ENCODE measurements at places on chromosomes 6 and 20.

- peak; percentile 48 for DNase-seq
Observed at GRCh38 chr6:158648682-158649131, 1.1 kb upstream of the SYTL3 start.

- DNase-seq = no peak
Observed at GRCh38 chr6:156850353-156850752, 73.2 kb downstream of the ARID1B start.

DNA sequence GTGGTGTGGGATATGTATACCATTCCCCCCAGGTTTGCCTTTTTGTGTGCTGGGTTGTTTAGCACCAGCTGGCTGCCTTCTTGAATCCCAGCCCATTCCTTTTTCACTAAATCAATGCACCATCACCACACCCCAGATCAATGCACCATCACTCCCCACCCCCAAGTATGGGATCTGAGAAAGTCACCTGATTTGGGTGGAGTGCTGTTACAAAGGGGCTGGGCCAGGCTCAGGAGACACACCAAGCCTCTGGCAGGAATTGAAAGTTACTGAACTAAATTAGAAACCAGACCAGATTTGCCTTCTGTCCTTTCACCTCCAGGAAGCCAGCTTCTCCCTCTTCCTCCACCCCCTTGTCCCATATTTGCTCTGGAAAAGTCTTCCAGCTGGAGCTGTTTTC lies 19.6 kb upstream of the PKHD1 start:
- DNase-seq = no peak

- no peak for DNase-seq
Observed at GRCh38 chr6:35037664-35038038, 103.5 kb downstream of the TCP11 start.

DNA sequence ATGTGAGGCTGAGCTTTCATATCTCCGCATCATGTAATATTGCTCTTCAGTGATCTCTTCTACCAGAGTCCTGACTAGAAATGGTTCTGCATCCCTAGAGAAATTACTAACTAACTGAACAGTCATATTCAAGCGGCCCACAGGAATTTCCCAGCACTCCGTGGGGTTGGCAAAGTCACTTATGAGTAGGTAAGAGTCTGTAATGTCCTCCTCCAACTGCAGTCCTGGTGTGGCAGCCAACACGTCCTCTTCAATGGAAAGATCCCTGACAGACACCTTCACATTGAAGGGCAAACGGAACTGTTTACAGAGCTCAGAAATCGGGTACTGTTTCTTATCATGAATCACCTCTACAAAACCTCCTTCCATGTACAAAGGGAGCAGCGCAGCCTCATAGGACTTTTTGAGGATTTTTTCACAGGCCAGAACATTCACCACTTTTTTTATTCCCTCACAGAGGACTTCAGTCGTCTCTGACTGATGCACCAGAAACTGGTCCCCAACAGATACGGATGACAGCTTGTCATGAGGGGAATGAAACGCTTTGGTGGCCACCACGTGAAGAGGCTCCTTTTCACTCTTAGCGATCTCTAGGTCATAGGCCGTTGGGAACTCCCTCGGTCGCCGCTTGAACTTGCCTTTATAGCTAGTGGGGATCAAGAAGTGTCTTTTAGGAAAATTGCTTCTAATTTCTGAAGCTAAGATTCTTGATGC lies 87.7 kb downstream of the THEMIS start:
- peak; percentile 57 for DNase-seq

GRCh38 chr20:59413326-59413865 lies 113.0 kb downstream of the EDN3 start:
- no peak for DNase-seq

DNA sequence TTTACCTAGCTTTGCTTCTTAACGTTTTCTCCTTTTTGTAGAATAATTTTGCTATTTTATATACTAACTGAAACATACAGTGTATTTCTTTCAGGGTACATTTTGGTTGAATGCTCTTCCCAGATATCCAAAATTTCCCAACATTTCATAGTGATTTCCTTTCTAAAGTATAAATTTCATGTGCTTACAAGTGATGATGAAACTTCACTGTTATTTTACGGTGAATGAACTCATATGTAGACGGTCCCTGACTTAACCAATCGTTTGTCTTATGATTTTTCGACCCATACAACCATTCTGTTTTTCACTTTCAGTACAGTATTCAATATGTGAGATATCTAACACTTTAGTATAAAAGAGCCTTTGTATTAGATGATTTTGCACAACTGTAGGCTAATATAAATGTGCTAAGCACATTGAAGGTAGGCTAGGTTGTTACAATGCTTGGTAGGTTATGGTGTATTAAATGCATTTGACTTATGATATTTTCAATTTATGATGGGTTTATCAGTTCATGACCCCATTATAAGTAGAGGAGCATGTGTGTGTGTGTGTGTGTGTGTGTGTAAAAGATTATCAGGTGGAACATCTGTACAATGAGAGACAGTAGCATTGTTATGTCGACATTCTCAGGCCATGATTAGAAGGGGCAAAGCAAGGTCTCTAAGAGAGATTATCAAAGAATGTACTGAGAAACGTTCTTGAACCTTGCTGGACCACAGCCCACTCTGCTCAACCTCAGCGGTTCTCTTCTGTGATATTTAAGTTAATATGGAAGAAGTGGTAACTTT lies 20.9 kb downstream of the HIVEP1 start:
- DNase-seq = no peak

GRCh38 chr6:1983850-1984249 lies 261.6 kb downstream of the GMDS start:
- no peak for DNase-seq

GRCh38 chr6:122995921-122996793 lies at the start of gene CLVS2:
Gene CLVS2, plus strand, starts transcription at chr6:122996235. Its CDS starts 1,543 bp downstream, at chr6:122997778.
- DNase-seq = no peak

GRCh38 chr20:21570285-21570992 lies 56.6 kb upstream of the NKX2-2 start:
- DNase-seq = no peak

- DNase-seq = no peak
Observed at GRCh38 chr6:2183246-2183645, 62.2 kb downstream of the GMDS start.

- DNase-seq = no peak
Observed at GRCh38 chr6:56238352-56238751, 9.0 kb downstream of the COL21A1 start.

- DNase-seq = no peak
Observed at GRCh38 chr6:166173281-166173951, 5.8 kb upstream of the TBXT start.

- no peak for DNase-seq
Observed at GRCh38 chr20:32609111-32609773, 24.1 kb upstream of the NOL4L start.

GRCh38 chr6:88586371-88587149 lies 376.9 kb downstream of the RNGTT start:
- DNase-seq = no peak

DNA sequence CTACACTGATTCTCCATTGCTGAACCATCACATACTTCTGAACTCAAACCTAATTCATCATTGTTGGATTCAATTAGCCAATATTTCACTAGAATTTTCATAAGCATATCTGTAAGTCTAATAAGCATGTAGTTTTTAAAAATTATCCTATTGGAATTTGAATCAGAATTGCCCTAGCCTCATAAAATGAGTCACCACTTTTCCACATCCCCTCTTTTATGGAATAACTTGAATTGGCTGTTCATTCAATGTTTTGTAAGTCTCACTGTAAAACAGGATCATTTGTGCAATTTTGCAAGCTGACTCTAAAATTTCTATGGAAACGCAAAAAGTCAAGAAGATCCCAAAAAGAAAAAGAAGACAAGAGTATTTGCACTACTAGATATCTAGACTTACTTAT lies 141.0 kb downstream of the HACE1 start:
- DNase-seq = no peak

DNA sequence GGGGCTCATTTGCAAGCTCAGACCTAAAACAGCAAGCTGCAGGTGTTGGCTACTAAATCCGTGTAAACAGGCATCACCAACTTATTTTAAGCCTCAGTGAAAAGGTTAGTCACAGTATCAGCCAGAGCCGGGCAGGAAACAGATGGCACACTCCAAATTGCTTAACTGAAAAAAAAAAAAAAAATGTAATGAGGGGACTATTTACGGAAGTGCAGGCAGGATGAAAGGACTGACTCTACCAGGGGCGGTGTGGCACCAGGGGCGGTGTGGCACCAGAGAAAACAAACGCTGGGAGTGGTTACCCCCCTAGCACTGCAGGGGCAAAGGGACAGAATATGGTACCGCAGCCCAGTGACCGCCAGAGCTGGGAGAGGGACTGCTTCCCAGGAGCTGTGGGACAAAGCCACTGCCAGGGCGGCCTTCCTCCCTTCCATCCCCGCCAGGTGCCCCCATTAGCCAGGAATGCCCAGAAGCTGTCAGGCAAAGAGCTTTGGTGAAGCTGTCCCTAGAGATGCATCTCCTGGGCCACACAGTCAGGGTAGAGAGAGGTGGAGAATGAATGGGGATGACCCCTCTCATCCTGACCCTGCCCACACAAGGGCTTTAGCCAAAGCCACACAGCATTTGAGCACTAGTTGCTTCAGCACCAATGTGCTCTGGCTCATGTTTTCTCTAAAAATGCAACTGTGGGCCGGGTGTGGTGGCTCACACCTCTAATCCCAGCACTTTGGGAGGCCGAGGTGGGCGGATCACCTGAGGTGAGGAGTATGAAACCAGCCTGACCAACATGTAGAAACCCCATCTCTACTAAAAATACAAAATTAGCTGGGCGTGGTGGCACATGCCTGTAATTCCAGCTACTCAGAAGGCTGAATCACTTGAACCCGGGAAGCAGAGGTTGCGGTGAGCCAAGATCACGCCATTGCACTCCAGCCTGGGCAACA lies 39.6 kb upstream of the GFOD1 start:
- no peak for DNase-seq

DNA sequence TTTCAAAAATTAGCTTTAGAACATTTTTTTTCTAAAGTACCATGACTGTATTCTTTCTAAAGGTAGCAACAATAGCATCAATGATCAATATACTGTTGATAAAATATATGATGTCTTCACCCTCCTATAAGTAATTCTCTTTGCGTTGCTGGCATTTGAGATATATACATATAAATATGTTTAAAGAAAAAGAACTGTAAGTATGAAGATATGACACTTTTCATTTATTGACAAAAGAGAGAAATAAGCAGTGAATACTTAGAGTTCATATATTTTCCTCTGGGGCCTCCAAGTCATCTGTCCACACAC lies 49.4 kb upstream of the SCGN start:
- DNase-seq = no peak

DNA sequence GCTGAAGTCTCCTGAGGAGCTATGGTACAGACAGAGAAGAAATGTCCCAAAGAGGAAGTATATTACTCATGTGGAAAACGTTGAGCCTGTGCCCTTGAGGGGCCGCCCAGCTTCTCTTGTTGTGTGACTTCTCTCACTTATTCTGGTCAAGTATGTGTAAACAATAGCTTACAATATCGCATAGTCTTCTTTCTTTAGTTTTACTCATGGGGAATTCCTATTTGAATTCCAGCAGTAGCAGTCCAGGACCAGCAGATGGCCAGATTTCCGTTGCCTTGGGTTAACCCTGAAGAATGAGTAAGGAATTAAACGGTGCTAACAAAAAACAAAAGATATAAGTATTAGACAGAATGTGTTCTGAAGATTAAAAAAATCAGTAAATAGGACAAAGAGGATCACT lies 522.0 kb upstream of the GJE1 start:
- DNase-seq = no peak

GRCh38 chr6:36049582-36049981 lies 22.0 kb downstream of the MAPK14 start:
- DNase-seq = no peak
